GM13976 (cell line): ENCODE measurements at places on chromosomes 4 and X.
A peak's percentile ranks its signal among the peaks of the same experiment; 100 is the strongest.

DNA sequence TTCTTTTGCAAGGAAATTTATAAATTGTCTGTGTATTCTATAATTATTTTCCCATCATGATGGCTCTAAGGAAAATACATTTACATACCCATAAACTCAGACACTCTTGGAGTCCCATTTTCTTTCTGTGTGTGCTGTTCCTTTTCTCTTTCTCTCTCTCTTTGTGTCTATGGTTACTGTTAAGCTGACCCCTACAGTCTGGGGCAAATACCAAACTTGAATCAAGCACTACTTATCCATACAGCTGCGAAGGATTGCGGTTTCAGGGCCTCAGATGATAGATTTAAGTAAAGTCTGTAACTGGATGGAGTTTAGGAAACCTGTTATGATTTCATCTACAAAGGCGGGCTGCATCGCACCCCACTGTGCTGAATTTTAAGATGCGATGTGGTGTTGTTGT lies 150.2 kb downstream of the SHROOM3 start:
- no peak for DNase-seq

DNA sequence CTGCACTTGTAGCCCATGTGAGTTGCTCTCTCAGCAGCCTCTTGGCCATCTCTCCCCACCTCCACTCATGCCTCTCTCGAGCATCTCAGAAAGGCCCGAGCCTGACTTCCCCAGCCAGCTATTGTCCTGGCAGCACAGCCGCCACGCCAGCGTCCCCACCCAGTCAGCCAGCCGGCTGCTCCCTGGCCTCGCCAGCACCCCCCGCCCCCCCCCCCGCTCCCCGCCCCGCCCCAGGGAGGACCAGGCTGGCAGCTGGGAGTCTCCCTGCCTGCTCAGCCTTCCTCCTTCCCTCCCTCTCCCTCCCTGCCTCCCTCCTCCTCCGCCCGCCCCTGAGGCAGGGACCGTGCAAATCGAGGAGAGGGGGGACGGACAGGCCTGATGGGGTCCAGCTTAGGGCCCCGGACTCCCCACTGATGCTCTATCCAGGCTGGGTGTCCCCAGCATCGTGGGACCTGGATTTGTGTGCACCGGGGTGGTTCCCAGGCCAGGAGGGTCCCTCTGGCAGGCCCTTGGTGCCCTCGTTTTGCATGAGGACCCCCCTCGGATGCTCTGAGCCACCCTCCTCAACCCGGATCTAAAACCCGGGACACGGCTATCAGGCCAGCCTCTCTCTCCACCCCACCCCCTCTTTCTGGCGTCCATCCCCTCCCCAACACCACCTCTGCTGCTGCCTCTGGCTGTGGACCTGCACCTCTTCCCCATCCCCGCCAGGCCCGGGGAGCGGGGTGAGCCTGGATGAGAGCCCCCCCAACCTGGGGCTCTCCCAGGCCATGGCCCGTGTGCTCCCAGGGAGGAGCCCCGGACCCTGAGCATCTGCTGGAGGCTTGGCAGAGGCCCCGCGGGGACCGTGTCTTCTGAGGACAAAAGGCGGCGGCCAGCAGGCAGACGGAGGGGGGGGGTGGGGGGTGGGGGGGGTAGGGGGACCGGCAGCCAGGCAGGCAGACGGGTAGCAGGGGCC lies at the start of gene GPR173:
TSS of gene GPR173 (plus strand) at position 621 of the 958 bp plus-strand sequence. CDS start 27,833 bp downstream, outside the sequence.
- no peak for DNase-seq

DNA sequence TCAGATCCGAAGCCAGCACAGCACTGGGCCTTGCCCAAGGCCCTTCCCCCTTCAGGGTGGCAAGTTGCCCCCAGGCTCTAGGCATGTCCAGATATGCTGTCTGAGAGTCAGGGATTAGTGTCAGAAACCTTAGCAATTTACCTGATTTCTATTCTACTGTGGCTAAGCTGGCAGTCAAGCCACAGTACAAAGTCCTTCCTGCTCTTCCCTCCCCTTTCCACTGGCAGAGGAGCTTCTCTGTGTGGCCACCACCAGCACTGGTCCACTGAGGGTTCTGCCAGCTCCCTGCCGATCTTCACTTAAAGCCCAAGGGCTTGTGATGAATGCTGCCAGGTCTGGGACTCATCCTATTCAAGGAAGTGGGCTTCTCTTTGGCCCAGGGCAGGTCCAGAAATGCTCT lies 324.5 kb upstream of the RPS6KA3 start:
- no peak for DNase-seq

GRCh38 chr4:154234576-154234975 lies 257.0 kb downstream of the DCHS2 start:
- DNase-seq = no peak

DNA sequence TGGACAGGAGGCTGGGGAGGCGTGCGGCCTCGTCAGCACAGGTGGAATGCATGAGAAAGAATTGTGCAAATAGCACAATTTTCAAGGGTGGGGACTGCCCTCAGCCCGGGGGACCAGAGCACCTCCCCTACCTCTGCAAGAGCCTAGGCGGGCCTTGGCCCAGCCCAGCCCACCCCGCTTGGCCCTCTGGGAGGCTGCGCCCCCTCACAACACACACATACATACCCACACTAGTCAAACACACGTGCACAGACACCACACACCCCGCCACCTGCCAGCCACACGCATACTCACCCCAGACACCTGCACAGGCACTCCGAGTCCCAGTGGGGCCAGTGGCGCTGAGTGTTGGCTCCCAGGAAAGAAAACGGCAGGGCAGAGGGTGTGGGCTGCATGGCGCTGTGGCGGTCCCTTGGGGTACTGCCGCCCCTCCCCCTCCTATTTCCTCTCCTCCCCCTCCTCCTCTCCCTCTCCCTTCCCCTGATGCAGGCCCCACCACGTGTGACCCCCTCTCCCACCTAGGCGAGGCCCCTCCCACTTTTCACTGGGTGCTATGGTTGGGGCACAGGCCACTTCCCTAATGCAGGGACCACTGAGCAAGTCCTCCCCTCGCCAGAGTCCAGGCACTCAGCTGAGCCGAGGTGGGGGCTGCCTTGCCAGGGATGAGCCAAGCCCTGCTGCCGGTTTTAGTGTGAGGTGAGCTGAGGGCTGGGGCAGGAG lies 84.5 kb downstream of the FAM53A start:
- no peak for DNase-seq

DNA sequence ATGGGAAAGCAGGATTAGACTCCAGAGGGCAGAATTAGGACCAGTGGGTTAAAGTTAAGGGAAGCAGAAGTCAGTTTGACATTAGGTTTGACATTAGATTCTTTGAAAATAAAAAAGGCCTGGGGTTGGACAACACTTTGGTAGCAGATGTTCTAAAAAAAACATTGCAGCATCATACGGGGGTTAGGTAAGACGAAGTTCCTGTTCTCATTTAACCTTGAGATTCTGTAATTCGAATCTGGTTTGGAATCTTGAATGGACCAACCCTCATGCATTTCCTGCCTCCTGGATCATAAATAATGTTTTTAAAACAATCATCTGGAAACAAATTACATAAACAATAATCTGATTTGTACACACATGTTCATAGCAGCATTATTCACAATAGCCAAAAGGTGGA lies 181.0 kb downstream of the SHROOM3 start:
- no peak for DNase-seq

DNA sequence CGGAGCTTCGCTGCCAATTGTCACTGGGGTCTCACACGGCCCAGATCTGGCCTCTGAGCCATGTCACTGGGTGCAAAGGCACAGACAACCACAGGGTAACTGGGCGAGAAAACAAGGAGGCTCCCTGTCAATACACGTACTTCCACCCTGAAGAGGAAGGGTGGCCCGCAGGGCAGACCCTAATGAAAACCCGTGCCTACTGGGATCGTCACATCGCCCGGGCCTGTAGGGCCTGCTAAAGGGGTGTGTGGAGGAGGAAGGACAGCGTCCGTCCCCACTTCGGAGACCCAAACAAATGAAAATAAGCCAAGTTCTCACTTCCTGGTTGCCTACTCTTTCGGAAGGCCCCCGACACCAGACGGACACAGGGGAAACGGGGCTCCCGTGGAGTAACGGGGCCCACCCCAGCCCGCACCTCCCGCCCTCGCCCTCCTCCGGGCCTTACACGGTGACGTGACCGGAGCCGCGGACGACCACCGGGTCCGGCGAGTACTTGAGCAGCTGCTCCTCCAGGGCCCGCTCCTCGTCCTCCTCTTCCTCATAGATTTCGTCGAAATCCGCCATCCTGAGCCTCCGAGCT lies 578 bp downstream of the CHIC2 start:
- peak; percentile 32 for DNase-seq

DNA sequence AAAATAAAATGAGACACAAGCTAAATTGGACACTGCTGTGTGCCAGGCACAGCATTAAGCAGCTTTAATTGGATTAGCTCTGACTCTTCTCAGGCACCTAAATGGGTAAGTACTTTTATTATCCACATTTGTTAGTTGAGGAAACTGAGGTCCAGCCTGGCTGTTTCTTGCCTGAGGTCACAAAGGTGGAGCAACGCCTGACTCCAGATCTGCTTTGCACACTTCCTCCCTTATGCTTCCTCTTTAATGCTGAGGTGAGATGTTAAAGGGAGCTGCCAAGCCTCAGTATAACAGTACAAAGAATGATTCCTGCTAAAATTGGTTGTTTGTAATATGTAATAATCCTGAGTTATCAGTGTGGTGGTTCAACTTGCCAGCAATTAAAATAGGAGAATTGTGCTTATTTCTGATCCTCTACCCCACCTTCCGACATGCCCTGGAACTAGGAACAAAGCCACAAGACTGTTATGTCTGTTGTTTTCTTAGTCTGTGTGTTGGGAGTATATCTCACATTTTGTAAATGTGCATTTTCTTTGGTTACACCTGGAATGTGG lies 74.4 kb downstream of the AFF1 start:
- DNase-seq = no peak

DNA sequence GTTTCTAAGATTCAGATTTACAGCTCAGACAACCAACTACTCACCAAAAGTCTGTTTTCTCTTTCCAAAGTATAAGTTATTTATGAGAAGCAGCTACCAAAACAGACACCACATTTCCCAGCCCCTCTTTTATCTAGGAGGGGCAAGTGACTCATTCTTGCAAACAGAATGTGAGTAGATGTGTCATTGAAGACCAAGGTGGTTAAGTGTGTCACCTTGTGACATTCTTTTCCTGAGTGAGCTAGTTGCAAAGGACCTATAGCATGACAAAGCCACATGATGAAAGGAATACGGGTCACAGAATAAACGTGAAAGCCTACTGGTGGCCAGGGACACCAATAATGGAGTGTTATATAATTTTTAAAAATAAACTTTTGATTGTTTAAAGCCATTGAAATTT lies 50.0 kb downstream of the SLC7A11 start:
- DNase-seq = no peak

- DNase-seq = peak; percentile 34
These were observed 167.5 kb upstream of the SLC7A11 start for GRCh38 chr4:138409670-138410069.

DNA sequence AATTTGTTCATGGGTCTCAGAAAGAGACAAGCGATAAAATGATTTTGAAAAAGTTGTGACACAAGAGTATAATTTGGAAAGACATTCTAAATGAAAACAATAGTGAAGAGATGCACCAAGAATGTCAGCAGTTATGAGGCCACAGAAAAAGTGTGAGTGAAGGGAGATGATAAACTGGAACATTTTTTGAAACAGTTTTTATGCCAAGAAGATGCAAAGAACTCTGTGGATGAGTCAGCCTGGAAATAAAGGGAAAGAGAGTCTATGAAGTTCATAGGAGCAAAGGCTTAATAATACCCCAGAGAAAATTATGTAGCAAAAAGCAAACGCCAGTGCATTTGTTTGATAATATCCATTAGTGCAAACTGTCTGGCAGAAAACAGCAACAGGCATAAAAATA lies 188.4 kb upstream of the TBC1D9 start:
- DNase-seq = no peak

DNA sequence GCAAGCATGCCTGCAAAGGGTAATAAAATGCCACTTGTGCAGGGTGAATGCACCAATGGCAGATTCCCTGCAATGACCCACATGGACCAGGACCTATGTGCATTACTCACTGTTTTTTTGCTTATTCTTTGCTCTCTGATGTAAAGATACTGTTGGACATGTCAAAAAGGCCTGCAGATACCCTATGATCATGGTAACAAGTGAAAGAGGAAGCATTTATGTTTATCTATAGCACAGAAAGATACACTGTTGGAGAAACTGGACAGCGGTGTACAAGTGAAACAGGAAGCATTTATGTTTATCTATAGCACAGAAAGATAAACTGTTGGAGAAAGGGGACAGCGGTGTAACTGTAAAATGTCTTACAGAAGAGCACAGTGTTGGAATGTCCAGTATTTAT lies 127.5 kb downstream of the PAPSS1 start:
- DNase-seq = no peak

GRCh38 chr4:27412613-27413012 lies 552.0 kb downstream of the STIM2 start:
- DNase-seq = no peak

GRCh38 chr4:41551536-41551935 lies 13.6 kb downstream of the LIMCH1 start:
- no peak for DNase-seq

DNA sequence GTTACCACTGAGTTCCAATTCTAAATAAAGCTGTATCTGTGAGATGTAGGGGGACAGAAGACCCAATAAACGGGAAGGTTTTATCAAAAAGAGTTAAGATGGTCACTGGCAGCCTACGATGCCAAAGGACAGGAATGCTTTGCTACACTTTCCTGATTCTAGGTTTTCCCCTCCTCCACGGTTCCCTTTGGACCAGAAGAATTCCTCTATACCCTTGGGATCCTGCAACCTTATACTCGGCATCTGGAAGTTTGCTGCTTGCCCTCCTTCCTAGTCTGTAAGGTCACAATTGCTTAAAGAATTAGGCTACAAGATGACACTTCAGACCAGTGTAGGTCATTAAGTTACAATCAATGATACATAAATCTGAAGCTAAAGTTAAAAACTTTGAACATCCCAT lies 64.3 kb downstream of the SCML2 start:
- DNase-seq = no peak

DNA sequence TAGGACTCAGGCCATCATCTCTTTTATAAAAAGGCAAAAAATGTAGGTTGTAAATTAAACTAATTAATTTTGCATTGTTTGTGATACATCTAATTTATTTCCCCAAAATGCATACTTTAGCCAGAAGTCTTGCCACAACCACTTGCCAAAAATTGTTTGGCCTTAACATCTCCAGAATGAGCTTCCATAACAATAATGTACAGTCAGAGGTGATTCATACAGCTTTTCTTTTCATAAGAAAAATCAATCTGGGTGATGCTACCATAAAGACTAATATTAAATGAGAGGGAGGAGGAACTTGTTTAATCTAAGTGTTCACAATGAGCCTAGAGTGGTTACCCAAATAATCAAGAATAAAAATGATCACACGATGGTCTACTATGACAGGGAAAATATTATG lies 59.3 kb downstream of the AMMECR1 start:
- no peak for DNase-seq
